Activated effector memory CD4-positive, alpha-beta T cell treated with anti-CD3 and anti-CD28 coated beads, Interleukin-2, amount 50 U/mL, for 16 hours (primary cell): ENCODE measurements at places on chromosomes 3 and 15.

DNA sequence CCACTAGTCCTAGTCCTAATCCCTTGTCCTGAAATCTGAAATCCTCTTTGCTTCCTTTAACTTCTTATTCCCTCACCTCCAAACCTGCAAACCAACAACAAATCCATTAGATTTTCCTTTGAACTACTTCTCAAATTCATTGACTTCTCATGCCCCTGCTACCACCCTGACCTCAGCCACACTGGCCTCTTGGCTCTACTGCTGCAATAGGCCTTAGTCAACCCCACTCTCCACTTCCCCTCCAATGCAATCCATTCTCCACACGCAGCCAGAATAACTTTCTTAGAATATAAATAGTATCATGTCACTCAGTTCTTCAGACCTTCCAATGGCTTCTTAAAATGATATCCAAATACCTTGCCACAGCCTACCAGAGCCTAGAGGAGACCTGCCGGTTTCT lies 131.1 kb upstream of the GADL1 start:
- no peak for DNase-seq

DNA sequence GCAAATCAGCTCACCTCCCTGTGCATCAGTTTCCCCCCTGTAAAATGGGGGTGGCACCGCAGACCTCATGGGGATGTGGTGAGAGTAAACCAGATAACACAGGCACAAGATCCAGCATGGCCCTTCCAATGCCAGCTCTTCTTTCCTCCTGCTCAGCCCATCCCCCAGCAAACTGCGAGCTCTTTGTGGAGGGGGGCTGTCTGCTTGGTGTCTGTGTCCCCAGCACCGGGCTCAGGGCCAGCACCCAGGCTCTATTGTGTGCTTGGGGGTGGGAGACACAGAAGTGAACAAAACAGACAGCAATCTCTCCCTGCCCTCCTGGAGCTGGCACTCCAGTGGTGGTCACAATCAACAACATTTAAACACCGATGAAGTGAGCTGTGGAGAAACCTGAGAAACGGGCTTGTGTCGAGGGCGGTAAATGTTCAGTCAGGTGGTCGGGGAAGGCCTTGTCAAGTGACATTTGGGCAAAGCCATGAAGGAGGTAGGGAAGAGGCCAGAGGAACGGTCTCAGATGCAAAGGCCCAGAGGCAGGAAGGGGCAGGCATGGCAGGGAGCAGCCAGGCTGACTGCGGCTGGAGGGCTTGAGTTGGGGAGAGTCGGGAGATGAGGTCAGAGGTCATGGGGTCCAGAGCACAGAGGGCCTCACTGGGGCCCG lies 28.4 kb downstream of the GRIP2 start:
- peak; percentile 57 for DNase-seq

DNA sequence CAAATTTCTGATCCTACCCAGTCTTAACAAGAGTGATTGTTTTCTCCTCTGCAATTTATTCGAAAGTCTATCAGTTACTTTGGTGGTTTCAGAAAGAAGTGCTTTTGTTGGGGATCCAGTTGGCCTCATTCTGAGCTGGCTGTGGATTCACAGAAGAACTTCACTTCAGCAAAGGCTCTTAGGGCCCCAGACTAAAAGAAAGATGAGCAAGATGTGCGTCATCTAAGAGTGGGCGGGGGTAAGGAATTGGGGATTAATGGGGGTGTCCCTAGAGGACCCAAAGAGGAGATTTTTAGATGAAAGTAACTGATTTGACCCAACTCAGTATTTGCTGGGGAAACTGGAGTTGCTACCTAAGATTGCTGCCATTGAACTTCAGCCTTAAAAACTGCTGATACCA lies 63.9 kb upstream of the TSEN2 start:
- no peak for DNase-seq

GRCh38 chr15:101004500-101004899 lies 85.3 kb downstream of the LRRK1 start:
- DNase-seq, result no peak

- no peak for DNase-seq
Observed at GRCh38 chr3:13043656-13044055, 29.6 kb downstream of the IQSEC1 start.

- no peak for DNase-seq
Observed at GRCh38 chr3:36409862-36410261, 29.6 kb downstream of the STAC start.

- no peak for DNase-seq
Observed at GRCh38 chr15:95996494-95996893, 334.0 kb upstream of the NR2F2 start.

GRCh38 chr15:69830430-69830829 lies 267.3 kb downstream of the TLE3 start:
- no peak for DNase-seq

DNA sequence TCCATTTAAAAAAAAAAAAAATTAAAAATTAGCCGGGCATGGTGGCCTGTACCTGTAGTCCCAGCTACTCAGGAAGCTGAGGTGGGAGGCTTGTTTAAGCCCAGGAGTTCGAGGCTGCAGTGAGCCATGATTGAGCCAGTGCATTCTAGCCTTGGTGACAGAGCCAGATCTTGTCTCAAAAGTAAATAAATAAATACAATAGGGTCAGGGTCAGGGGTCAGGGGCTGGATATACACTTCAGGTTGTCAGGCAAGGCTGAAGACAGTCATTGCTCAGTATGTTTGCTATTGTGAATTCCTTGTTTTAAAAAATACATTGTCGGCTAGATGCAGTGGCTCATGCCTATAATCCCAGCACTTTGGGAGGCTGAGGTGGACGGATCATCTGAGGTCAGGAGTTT lies 8.1 kb upstream of the TKT start:
- no peak for DNase-seq

DNA sequence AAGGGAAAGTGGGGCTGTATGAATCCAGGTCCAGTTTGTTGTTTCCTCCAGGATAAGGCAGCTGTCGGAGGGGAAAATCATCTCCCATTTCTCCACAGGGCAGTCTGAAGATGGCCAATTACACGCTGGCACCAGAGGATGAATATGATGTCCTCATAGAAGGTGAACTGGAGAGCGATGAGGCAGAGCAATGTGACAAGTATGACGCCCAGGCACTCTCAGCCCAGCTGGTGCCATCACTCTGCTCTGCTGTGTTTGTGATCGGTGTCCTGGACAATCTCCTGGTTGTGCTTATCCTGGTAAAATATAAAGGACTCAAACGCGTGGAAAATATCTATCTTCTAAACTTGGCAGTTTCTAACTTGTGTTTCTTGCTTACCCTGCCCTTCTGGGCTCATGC lies 911 bp downstream of the CCRL2 start:
- no peak for DNase-seq
